Activated CD8-positive, alpha-beta memory T cell treated with anti-CD3 and anti-CD28 coated beads, Interleukin-2, amount 50 U/mL, for 4 hours (primary cell): ENCODE measurements at places on chromosomes 3 and 15.

DNA sequence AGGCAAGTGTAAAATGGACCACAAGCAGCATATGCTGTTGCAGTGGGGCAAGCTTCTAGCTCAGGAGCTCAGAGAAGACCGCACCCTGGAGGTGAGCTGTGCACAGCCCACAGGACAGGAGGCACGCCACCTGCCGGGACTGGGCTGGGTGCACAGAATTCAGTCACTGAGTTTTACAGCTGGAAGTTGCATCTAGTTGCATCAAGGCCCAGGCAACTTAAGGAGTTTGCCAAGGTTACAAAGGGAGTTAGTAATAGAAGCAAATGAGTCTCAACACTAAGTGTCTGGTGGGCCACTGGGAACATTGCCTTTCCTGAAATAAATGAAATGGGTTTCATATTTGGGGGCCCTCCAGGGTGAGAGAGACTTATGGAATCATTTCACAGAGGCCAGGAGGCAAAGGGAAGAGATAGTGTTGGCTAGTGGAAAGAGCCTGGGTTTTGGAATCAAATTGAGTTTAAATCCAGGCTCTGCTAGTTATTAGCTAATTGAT is 36.0 kb upstream of the TIMP4 start:
- no peak for DNase-seq

DNA sequence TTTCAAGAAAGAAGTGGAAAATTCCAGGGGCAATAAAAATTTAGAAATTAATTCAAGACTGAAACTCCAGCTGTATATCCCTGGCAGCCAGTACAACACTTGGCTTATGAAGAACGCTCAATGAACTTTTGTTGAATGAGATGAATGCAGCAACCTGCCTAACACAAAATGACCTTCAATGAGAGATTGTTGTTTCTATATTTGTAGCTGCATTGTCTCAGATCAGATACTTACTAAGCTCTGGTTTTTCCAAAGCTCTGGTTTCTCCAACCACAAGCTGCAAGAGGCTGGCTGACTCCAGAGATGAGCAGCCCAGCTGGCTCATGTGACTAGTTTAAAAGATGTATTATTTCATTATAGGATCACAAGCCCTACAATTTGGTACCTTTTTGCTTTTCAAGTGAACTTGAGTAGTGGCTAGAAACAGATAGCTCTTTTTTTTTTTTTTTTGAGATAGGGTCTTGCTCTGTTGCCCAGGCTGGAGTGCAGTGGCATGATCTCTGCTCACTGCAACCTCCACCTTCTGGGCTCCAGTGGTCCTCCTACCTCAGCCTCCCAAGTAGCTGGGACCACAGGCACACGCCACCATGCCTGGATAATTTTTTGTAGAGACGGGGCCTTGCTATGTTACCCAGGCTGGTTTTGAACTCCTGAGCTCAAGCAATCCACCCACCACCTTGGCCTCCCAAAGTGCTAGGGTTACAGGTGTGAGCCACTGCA is 57.4 kb downstream of the UMPS start:
- DNase-seq: no peak

- DNase-seq: no peak
Measured at GRCh38 chr3:144105542-144105941, 133.9 kb downstream of the DIPK2A start.

- DNase-seq: no peak
Measured at GRCh38 chr3:68889328-68889727, 43.0 kb downstream of the TAFA4 start.

DNA sequence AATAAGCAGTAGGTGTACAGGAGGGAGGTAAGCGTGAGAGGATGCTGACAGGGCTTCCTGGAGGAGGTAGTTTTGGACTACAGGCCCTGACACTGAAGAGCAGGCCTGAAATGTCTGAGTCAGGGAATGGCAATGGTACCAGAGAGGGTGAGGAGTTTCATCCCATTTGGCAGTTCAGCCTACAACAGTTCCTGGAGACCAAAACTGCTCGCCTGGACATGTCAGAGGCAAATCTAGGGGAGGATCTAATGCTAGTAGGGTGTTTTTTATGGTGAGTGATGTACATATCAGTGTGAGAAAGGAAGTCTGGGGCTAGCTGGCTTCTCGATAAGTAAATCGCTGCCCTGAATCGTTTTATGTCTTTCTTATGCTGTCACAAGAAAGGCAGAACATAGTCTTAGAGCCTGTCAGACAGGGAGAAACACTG is 13.8 kb upstream of the TNFSF10 start:
- DNase-seq: no peak

GRCh38 chr3:49454898-49455681 is 15.0 kb upstream of the DAG1 start:
- DNase-seq: no peak

- DNase-seq: no peak
Measured at GRCh38 chr15:80703965-80704364, 8.9 kb downstream of the ABHD17C start.
